Stromal cell of bone marrow (primary cell): ENCODE measurements at places on chromosomes 7 and 10.

DNA sequence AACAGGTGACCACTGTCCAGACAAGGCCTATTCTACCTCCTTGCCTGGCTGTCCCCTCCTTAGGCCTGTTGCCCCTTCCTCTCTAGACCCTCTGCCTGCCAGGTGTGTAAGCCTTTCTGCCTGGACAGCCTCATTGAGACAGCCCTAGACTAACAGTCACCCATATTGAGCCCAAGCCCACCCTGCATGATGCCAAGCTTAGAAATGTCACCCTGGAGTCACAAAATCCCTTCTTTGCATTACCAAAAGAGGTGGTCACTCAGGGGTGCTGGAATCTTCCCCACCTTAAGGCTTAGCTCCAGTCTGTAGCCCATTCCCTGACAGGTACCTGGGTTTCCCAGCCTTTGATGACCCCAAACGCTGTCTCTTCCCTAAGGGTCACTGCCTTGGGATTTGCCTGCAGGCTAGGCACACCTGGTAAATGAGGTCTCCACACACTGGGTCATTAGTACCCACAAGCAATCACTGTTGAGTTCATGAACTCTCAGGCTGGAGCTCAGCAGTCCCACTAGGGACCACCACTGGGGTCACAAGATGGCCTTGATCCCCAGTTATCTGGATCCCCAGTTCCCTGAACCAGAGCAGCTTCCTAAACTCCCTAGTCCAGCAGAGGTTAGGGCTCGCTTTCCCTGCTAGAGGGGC, 54.9 kb upstream of the CAMK2B start:
- no peak for DNase-seq

- peak; percentile 54 for DNase-seq
Observed at GRCh38 chr7:139016931-139017511, 18.8 kb downstream of the ZC3HAV1L start.

GRCh38 chr7:158267742-158268435, 319.7 kb downstream of the PTPRN2 start:
- no peak for DNase-seq

DNA sequence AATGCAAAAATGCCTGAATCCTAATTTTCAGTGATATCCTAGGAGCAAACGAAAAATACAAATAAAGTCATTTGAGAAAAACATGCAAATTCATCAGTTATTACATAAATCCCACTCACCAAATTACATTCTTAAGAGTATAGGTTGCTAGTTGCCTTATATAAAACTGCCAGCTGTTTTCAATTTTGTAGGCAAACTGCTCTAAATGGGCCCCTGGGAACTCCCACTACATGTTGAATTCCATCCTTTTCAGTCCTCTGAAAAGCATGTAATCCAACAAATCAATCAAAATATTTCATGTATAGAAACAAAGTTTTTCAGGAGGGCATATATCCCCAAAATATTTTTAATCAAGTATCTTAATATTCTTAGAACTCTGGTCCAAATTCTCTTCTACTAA, 2.1 kb upstream of the JMJD1C start:
- peak; percentile 6 for DNase-seq

DNA sequence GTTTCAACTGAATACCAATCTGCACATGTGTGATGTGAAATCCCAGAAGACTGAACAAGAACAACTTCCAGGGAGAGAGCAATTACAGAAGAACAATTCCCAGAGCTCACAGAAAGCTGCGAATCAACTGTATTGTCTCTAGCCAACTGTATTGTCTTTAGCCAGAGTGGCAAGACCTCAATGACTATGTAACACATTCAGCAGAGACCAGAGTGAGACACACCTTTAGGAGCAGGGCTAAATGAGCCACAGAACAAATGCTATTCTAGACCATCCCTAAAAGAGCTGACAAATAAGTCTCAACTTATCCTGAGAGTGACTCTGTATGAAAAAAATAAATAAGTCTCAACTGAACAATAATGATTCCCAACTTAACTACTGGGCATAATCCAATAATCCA, 72.0 kb downstream of the KMT2C start:
- DNase-seq: no peak

DNA sequence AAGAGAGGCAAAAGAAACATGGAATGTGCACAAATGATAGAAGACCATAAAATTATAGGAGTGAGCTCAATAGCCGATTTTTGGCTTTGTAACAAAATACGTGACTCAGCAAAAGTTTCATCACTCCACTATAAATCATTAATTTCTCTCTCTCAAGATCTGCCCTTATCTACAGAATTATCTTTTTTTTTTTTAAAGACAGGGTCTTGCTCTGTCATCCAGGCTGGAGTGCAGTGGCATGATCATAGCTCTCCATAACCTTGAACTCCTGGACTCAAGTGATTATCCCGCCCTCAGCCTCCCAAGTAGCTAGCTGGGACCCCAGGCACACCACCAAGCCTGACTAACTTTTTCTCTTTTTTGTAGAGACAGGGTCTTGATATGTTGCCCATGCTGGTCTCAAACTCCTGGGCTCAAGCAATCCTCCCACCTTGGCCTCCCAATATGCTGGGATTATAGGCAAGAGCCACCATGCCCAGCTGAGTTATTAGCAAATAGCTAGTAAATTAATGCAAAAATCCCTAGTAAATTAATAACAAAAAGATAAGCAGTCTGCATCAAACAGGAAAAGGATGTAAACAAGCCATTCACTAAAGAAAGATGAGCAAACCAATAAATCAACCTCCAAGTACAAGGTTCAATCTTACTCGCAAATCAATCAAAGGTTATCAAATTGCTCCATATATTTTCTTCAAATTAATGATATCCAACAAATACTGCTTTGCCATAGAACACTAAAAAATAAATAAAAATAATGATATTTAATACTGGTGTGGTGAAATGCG, 450.7 kb downstream of the PARD3 start:
- DNase-seq: no peak

DNA sequence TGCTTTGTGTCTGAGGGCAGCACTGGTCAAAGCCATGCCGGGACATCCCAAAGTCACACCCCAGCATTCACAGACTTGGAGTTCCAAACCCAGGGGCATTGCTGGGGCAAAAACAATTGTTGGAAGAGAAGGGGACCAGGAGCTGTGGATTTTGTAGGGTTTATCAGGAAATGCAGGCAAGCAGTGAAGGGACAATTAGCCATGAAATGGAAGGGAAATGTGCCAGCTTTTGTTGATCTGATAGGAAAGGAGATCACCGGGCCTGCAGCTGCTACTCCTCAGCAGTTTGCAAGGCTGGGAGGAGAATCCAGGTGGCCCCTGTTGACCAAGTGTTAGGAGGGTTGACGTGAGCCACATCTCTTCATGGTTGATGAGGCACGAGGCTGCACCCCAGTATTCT, 2.5 kb upstream of the BRI3 start:
- no peak for DNase-seq

DNA sequence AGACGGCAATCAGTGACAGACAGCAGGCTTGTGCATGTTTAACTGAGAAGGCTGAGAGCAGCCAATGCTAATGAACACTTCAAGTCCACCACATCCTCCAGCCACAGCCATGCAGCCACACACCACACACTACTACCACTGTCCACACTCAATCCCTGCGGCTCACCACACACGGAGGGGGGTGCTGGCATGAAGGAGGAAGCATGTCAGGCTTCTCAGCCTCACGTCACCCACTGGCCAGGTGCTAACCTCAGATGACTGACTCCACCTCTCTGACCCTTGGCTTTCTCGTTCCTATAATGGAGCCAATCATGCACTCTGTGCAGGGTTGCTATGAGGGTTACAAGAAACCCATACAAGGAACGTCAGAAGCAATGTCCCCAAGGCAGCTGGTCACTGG, 165.4 kb upstream of the RNF32 start:
- no peak for DNase-seq

DNA sequence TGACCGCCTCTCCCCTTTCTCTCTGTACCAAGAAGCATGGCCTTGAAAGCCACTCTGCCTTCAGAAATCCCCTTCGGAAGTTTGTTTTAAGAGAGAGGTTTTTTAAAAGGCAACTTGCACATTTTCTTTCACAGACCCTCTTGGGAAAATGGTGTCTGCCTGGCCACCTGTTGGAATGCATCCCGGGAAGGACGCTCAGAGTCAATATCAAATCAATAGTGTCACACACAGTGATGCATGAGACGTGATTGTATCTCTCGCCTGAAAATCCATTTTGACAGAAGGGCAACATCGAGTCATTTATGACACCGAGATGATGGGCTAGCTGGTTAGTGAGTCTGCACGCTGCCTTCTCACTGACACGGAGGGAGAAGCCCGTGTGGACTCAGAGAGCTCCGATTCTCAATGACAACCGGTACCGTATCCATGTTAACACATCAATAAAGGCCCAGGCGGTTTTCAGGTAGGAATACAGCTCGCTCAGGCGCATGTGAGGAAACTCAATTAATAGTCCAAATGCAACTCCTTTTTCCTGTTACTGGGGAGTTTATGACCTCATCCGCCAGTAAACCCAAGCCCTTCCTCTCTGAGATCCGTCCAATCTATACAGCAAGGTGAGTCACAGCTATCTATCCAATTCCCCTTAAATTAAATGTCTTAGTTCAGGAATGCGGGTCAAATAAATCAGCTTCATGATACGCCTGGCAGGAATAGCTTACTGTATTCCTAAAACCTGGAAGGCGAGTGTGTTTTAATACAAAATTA, 621.5 kb upstream of the MKI67 start:
- no peak for DNase-seq

DNA sequence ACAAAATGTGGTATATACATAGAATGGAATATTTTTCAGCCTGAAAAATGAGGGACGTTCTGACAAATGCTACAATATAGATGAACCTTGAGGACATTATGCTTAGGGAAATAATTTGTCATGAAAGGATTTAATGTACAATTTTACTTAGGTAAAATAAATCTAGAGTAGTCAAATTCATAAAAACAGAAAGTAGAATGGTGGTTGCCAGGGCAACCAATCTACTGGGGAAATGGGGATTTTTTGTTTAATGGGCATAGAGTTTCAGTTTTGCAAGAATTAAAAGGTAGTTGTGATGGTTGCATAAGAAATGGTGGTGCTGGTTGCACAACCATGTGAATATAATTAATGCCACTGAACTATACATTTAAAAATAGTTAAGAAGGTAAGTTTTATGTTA, 296.0 kb upstream of the SP4 start:
- DNase-seq: no peak

- DNase-seq: no peak
Observed at GRCh38 chr10:110422548-110422947, 75.2 kb upstream of the DUSP5 start.

DNA sequence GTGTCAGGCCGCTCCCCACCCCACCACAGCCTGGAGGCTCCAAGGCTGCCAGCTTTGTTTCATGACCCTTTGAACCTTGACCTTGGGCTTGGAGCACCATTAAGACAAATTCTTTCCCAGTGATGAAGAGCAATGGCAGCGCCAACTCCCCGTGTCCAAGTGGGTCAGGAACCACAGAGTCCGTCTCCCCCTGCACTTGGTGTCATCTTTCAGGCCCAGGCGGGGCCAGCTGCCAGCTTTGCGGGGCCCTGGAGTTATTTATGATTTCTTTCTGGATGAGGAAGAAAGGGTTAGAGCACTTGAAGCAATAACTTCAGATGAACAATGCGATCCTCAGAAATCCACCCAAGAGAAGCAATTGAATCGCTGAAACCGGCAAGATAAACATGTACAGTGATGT, 110.8 kb downstream of the MYL10 start:
- DNase-seq: peak; percentile 33

DNA sequence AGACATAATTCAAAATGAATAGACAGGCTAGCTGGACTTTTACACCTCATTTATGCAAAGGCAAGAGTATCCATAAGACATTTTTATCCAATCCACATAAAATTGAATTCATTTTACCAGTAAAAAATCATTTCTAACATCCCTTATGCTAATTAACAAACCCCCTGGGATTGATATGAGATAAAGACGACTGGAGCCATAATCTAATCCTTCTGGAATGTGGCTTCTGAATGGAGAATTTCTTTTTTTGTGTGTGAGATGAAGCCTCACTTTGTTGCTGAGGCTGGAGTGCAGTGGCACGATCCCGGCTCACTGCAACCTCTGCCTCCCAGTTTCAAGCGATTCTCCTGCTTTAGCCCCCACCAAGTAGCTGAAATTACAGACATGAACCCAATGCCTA, 90.4 kb downstream of the AKR1D1 start:
- DNase-seq: no peak

- DNase-seq: no peak
Observed at GRCh38 chr10:128125416-128125943, 743 bp downstream of the MKI67 start.

- DNase-seq: no peak
Observed at GRCh38 chr7:80895056-80895455, 23.8 kb downstream of the SEMA3C start.

- no peak for DNase-seq
Observed at GRCh38 chr10:118950997-118951637, 78.4 kb upstream of the NANOS1 start.

DNA sequence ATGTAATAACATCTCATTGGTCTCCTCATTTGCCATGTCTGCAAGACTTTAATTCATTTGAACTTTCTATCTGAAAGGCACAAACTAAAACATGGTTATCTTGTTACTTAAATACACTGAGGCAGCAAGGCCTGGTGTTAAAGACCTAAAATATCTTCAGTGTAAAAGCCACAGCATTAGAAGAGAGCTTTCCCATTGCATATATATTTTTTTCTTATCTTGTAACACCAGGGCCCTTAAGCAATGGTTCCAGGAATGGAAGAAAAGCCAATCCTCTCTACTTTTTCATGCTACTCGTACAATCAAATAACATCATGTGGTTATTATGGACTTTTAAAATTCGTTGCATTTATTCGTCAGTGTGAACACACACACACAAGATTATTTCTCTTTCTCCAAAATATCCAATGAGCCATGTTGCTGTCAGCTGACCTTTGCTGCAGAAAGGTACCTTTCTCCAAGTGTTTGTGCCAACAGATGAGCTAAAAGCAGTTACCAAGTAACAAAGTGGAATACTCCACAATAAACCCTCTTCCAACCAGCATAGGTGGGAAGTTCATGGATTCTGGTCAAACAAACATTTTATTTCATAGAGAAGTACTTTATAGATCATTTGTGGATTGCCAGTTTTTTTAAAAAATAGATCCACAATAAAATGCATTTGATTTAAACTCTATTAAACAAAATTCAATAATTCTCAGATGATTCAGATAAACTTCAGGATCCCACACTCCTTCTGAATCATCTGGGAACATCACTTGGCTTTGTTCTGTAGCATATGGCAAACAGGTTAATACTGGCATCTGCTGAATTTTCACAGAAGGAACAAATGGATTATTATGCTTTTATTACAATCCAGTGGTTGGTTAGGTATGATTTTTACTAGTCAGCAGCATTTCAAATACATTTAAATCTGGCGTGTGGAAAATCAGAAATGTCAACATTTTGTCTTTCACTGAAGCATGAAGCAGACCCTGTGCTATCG, 63.3 kb upstream of the AGBL3 start:
- no peak for DNase-seq

- no peak for DNase-seq
Observed at GRCh38 chr10:22779331-22780019, 65.1 kb upstream of the PIP4K2A start.

GRCh38 chr7:12117170-12117569, 93.9 kb upstream of the TMEM106B start:
- no peak for DNase-seq

- no peak for DNase-seq
Observed at GRCh38 chr7:36686499-36686898, 37.8 kb downstream of the AOAH start.
